Fibroblast of lung (primary cell): ENCODE measurements at places on chromosomes 5 and 9. TPM values are rescaled to one million over a fixed set of nuclear protein-coding genes. Genes with fewer than 3 reads are reported as not detected.

GRCh38 chr5:112738191-112738560 is 491 bp downstream of the APC start:
- peak; percentile 9 for DNase-seq

DNA sequence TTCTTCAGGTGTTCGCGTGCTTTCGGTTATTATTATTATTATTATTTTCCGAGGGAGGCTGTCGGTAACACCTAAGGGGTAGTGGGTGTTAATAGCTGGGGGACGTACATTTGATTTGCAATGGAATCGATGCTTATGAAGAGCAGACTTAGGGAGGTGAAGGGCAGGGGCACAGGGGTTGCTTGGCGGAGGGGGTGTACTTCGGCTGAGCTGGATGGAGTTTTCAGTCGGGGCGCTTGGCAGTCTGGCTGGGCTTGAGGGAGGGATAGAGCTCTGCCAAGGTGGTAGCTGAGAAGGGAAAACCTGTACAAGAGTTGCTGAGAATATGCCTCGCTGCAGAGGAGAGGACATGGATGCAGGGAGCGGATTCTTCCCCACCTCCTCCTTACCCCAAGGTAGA is 617 bp upstream of the PTPRD start:
- no peak for DNase-seq

ANKRD20A1 gene
- total RNA-seq, result under 0.01 TPM in 1 of 2 replicates, not detected in the other

DNA sequence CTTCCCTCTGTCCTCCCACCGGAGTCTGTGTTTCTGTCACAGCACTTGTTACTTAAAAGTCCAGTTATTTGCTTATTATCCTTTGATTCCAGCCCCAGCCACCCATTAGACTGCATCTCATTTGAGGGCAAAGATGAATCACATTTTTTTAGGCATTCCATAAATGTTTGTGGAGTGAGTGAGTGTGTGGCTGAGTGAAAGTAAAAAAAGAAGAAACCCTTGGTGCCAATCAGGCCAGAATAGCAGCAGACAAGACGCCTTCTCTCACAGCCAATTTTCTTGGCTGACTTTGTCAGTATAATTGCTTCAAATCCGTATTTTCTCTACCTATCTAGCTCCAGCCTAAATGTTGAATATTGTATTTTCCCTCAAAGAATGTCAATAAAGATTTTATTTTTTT is 613.0 kb upstream of the WWC1 start:
- DNase-seq, result peak; percentile 67

- DNase-seq, result peak; percentile 82
Observed at GRCh38 chr9:77954666-77955015, 77.0 kb downstream of the GNAQ start.

ACSL6 gene
- 0.26 and 0.33 TPM in 2 replicates for total RNA-seq

MARVELD2 gene
- total RNA-seq, result 1.3 and 2.5 TPM in 2 replicates

GRCh38 chr5:151553695-151554094 is 37.4 kb downstream of the FAT2 start:
- DNase-seq, result no peak

GRCh38 chr9:73665253-73665652 is 513.6 kb downstream of the ANXA1 start:
- DNase-seq, result no peak

- no peak for DNase-seq
Observed at GRCh38 chr9:129709438-129710168, 43.2 kb downstream of the PTGES start.

DNA sequence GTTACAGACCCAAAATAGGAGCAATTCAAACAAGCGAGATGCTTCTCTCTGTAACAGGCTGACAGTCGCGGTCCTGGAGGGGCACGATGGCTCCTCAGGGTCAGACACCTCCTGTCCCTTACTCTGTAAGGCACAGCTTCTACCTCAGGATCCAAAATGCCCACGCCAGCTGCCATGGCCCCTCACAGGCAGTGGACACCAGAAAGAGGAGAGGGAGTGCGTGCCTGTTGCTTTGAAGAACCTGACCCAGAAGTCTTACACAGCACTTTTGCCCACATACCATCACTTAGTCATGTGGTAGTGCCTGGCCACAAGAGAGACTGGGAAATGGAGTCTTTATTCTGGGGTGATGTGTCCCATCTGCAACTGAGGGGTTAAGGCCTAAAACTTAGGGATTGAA is 11.6 kb upstream of the ABL1 start:
- peak; percentile 67 for DNase-seq

DNA sequence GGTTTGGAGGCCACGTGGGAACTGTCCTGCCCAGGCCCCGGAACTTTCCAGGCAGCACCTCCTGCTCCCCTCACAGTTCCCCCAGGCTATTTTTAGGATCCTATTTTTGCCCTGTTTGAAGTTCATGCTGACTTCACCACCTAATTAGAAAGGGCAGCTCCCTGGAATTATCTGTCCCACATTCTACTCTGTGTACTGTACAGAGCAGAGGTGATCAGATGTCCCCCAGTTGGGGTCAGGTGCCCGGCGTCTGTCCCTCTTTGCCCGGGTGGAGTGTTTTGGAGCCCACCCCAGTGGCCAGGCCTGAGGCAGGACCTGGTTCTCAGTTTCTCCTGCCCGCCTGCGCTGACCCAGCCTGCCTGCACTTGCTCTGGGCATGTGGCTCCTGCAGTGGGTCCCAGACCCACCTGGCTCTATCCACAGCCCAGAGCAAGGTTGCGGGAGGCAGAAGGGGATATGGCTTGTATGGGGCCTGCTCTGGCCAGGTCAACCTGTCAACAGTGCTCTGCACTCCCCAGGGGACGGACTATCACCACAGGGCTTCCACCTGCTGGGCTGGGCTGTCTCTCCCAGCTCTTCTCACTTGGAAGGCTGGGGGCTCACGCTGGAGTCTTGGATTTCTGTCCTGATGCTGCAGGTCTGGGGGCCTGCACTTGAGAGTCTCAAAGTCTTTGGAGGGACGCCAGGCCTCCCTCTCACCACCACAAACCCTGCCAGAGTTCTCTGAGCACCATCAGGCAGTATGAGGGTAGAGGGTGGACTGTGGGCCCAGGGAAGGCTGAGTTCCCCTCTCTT is 268.3 kb downstream of the GADD45G start:
- no peak for DNase-seq

DNA sequence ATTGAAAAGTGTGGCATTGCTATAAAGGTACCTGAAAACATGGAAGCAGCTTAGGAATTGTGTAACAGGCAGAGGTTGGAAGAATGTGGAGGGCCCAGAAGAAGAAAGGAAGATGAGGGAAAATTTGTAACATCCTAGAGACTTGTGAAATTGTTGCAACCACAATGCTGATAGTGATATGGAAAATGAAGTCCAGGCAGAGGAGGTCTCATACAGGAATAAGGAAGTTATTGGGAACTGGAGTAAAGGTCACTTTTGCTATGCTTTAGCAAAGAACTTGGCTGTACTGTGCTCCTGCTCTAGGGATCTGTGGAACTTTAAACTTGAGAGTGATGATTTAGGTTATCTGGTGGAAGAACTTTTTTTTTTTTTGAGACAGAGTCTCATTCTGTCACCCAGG is 43.5 kb downstream of the PTPDC1 start:
- DNase-seq, result no peak

SPEF2 gene
- 5.9 and 6.9 TPM in 2 replicates for total RNA-seq

INPP5E gene
- 5.6 and 7.8 TPM in 2 replicates for total RNA-seq

- DNase-seq, result peak; percentile 56
Observed at GRCh38 chr9:133406480-133407307, 11.1 kb downstream of the REXO4 start.

DNA sequence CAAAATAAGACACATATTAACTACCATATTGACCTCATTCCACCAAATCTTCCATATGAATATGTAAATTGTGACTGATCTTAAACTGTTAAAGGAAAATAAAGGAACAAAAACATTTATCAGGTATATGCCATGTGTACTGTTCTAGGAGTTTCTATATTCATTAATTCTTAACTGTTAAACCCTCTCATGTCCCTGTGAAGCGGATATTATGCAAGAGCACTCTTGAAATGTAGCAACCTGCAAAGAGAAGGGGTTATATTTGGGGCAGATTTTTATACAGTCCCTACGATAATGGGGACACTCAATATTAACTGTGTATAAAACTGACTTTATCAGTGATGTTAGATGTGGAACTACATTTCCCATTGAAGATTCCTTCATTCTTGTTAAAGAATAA is 184.9 kb upstream of the OR13F1 start:
- no peak for DNase-seq

CCL27 gene
- 0.26 TPM in 1 of 2 replicates, not detected in the other for total RNA-seq

TAS2R1 gene
- not detected in 2 replicates for total RNA-seq

- DNase-seq, result no peak
Observed at GRCh38 chr9:23741351-23741750, 84.7 kb downstream of the ELAVL2 start.

EFNA5 gene
- total RNA-seq, result 1.8 and 3.5 TPM in 2 replicates

GRCh38 chr5:66864240-66864884 is 268.2 kb downstream of the MAST4 start:
- DNase-seq, result peak; percentile 76

CDKN2B-AS1 gene
- 3.9 and 7.6 TPM in 2 replicates for total RNA-seq

DNA sequence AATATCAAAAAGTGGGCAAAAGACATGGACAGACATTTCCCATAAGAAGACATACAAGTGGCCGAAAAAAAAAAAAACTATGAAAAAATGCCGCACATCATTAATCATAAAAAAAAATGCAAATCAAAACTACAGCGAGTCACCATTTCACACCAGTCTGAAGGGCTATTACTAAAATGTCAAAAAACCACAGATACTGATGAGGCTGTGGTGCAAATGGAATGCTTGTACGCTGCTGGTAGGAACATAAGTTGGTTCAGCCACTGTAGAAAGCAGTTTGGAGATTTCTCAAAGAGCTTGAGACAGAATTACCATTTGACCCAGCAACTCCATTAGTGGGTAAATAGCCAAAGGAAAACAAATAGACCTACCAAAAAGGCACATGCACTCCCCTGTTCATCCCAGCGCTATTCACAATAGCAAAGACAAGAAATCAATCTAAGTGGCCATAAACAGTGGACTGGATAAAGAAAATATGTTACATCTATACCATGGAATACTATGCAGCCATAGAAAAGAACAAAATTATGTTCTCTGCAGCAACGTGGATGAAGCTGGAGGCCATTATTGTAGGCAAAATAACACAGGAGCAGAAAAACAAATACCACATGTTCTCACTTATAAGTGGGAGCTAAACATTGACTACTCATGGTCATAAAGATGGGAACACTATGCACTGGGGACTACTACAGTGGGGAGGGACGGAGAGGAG is 110.6 kb upstream of the BOD1 start:
- DNase-seq, result peak; percentile 60

PAEP gene
- not detected in 2 replicates for total RNA-seq

GRCh38 chr5:168818558-168818957 is 239.4 kb upstream of the PANK3 start:
- no peak for DNase-seq

GRCh38 chr9:137244486-137245449 is 3.7 kb downstream of the TUBB4B start:
- DNase-seq, result no peak

GRCh38 chr9:4886698-4887097 is 94.0 kb downstream of the RCL1 start:
- DNase-seq, result no peak

- DNase-seq, result no peak
Observed at GRCh38 chr9:35599763-35600604, 5.1 kb upstream of the TESK1 start.

LAMC3 gene
- under 0.01 and 0.17 TPM in 2 replicates for total RNA-seq

DNA sequence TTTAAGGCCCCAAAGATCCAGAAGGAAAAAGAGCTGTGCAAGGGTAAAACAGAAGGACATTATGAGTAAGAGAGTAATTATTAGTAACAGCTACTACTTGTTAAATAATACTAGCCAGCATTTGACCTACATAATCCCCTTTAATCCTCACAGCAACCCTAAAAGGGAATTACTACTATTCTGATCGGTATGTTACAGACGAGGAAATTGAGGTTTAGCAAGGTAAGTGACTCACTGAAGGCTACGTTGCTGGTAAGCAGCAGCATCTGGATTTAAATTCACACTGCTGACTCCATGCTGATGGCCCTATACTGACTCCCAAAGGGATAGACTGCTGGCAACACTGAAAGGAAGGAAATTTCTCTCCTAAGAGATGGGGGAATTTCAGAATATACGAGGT is 3.7 kb upstream of the FSD1L start:
- DNase-seq, result peak; percentile 74
